ENCODE measurements at places on chromosomes 2 and 18.

DNA sequence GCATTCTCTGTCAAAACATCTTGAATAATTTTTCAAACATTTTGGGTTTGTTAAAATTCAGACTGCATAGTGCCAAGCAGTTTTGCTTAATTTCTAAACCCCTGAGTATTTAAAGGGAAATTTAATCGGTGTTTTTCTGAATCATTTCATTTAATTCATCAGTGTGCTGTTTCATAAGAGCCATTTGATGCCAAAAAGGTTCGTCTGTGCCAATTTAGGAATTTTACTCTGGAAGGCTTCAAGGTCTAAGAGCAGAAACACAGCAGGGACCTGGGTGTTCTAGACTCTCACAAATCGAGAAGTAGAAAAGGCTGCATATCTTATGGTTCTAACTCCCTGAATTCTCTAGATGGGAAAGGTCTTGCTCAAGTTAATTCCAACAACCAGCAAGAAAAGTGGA is 311.9 kb upstream of the NT5C1B start:
- no peak for DNase-seq

GRCh38 chr2:230942920-230943896 is 18.2 kb upstream of the GPR55 start:
- peak; percentile 70 for DNase-seq

- no peak for DNase-seq
Observed at GRCh38 chr18:46542545-46542944, 114.5 kb downstream of the LOXHD1 start.

- no peak for DNase-seq
Observed at GRCh38 chr2:229090225-229090624, 180.9 kb downstream of the PID1 start.

DNA sequence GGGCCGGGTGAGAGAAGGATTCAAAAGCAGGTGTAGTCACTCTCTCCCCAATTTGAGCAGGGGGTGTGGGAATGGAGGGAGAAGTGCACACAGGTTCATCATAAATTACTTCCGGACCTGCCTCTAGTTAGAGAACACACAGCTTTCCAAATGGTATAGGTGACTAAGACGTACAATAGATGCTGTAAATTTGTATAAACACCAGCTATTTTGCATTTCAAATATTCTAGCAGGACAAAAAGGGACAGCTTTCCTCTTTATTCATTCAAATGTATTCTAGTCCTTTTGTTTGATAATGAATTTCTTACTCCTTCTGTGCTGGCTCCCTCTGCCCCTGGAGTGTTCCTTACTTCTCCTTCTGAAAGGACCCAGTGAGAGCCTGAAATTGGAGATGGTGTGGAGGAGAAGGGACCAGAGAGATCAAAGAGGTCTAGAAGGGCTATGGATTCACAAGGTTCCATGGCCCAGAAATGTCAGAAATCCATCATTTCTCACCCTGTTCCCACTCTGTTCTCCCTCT is 53.2 kb upstream of the SH3BP4 start:
- DNase-seq, result no peak

GRCh38 chr2:60867848-60868247 is 13.5 kb upstream of the REL start:
- peak; percentile 49 for DNase-seq

DNA sequence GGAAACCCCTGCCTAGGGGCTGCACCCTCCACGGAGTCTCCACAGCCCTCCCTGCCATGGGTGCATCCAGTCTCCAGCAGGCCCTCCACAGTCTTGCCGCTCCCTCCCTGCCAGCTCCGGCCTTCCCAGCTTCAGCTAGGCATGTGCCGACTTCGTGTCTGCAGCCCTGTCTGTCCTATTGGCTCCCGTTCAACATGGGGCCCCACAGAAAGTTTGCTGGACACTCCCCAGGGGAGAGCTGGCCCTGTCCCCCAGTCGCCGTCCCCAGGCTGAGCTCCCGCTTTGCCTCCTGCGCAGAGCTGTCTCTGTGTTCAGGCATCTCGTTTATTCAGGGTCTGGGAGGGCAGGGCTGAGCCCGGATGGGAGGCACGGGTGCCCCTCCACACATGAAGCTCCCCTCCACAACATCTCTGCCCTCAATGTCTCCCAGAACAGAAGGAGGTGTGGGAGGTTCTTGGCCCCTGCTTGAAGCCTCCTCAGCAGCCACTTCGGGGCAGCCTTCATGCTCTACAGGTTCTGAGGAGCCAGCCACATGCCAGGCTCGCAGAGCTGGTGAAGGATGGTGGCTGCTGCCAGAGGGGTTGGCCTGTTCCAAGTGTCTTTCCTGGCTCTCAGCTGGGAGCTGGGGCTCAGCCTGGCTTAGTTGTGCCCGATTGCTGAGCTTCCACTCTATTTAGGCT is 120.1 kb upstream of the PXDN start:
- DNase-seq, result no peak

- DNase-seq, result no peak
Observed at GRCh38 chr18:25563346-25563745, 211.4 kb upstream of the ZNF521 start.

- DNase-seq, result no peak
Observed at GRCh38 chr2:201964631-201965206, 68.9 kb upstream of the FZD7 start.

DNA sequence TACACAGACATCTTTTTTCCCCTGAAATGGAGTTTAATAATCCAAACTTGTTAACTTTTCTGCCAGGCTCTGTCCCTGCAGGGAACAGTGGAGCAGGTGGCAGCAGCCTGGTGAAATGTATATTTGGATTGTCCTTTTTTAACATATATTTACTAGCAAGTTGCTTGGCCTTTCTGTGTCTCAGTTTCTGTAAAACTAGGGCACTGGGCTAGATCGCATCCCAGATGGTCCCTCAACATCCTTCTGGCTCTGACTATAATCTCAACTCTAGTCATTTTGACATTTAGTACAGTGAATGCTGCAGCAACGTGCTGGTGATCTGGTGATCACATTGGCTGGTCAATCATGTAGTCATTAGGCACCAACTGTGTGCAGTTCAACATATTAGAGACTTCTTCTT is 80.4 kb downstream of the LBH start:
- no peak for DNase-seq

DNA sequence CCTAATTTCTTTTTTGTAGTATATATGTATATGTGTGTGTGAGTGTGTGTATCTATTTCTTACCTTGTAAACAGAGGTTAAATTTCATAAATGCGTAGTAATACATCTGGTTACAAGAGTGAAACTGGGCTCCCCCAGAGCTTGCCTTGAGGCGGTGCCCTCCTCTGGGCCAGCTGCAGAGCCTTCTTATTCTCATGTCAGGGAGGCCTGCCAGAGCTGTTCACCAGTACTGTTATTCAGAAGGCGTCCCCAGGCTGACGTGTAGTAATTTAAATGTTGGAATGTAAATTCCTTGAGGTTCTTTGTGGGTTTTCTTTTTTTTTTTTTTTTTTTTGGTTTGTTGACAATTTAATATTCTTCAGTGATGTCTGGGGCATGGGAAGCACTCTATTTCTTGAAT is 11.2 kb downstream of the COPS8 start:
- no peak for DNase-seq

DNA sequence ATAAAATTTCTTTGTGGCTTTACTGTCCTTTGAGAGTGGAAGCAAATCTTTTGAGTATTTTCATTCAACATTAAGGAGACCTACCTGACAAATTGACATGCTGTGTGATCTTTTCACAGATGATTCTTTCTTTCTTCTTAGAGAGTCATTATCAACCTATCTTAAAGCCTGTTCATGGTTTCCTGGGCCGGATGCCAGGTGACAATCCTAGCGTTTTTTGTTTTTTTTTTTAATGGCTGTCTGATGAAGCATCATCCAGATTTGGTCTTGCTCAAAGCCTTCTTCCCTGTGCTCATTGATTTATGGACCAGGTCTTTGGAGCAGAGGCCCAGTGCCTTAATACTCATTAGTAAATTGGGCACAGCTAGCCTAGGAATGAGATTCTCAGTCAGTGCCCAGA is 9.8 kb upstream of the MGAT5 start:
- DNase-seq, result no peak

- peak; percentile 4 for DNase-seq
Observed at GRCh38 chr2:117232305-117232704, 582.2 kb upstream of the DDX18 start.

GRCh38 chr18:13474336-13474735 is 252.0 kb downstream of the FAM210A start:
- no peak for DNase-seq

GRCh38 chr18:40407909-40408308 is 1547.1 kb upstream of the PIK3C3 start:
- DNase-seq, result peak; percentile 28

DNA sequence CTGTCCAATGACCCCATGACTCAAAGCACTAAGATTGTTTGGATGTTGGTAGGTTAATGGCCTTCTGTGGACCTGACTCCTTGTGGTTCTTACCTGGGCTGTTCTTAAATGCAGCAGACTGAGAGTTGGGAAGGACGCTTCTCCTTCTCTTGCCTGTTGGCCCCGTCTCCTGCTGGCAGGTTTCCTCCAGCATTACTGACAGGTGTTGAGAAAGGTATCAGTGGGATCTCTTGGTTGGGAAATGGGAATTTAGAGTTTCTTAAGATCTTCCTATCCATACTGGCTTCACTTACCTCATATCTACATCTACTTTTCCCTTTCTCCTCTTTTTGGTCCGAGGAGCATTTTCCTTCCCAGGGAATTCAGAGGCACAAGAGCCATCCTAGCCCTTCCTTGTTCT is 57.9 kb downstream of the TET3 start:
- DNase-seq, result no peak

DNA sequence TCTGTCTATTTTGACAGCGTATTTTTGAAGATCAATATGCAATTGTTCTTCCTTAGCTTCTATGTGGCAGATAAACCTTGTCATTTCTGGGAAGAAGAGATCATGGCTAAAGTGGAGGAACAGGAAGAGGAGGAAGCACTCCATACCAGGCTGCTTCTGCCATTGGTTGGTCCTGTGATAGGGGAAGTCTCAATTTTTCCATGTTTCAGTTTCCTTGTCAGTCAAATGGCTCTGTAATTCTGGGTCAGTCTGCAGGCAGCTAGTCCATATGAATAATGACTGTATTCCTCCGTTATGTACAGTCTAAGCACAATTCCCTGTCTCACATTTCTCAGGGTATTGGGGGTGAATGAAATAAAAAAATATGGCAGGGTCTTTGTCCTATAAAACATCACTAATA is 277.6 kb upstream of the CXCR4 start:
- no peak for DNase-seq

- DNase-seq, result no peak
Observed at GRCh38 chr2:9990736-9991135, 39.2 kb downstream of the GRHL1 start.

- DNase-seq, result peak; percentile 67
Observed at GRCh38 chr18:37564711-37565100, 892 bp downstream of the CELF4 start.

DNA sequence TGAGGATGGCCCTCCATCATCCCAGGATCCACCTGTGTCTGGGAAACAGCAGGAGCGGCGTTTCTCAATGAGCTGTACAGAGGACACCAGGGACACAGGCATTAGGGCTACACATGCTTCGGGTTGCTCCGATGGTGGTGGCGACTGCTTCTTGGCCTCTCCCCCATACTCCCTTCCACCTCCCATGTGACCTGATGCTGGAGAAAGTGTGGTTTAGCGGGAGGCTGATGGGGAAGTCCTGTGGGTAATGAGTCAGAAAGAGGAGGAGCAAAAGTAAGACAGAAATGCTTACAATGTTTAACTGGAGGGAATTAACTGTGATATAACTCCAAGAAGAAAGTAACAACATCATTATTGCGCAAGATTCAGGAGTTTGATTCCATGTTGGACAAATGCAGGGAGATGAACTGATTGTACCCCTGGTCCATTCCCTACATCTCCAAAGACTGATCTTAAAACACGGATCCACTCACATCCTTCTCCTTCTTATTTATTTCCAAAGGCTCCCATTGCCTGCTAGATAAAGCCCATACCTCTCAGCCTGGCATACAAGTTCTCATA is 186.6 kb downstream of the NRP2 start:
- no peak for DNase-seq

DNA sequence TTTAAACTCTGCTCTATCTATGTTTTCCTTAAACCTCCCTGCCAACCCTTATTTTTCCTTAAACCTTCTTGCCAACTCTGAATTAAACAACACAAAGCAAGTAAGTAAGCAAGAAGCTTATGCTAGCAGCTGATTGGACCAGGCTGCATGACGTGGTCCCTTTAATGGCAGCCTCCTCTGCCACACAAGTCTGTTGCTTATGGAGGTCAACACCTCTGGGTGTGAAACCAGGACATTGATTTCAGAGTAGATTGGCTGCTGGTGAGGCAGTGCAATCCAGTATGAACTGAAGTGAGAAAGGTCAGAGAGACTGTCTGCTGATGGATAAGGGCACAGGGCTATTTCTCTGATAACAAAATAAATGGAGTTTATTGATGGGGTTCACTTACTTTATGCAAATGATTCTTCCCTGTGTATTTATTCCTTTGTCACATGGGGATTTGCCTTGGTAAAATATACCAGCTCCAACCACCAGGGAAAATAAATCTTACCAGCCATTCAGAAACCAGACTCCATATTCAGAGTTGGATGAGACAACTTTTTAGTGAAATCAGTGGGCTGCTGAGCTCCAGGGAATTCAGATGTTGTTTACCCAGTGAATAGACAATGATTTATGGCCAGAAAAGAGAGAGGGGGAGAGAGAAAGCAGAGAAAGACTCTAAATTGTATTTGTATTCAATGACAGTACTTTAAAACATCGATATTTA is 112.2 kb upstream of the NCKAP5 start:
- DNase-seq, result no peak

- no peak for DNase-seq
Observed at GRCh38 chr2:118835746-118836410, 11.6 kb downstream of the EN1 start.

- DNase-seq, result no peak
Observed at GRCh38 chr18:3402982-3403451, 47.0 kb upstream of the TGIF1 start.

- DNase-seq, result peak; percentile 55
Observed at GRCh38 chr2:134540990-134541389, 177.8 kb downstream of the TMEM163 start.

- no peak for DNase-seq
Observed at GRCh38 chr2:33126552-33126951, 179.8 kb downstream of the LTBP1 start.

GRCh38 chr2:152411154-152411553 is 76.2 kb downstream of the FMNL2 start:
- DNase-seq, result no peak

DNA sequence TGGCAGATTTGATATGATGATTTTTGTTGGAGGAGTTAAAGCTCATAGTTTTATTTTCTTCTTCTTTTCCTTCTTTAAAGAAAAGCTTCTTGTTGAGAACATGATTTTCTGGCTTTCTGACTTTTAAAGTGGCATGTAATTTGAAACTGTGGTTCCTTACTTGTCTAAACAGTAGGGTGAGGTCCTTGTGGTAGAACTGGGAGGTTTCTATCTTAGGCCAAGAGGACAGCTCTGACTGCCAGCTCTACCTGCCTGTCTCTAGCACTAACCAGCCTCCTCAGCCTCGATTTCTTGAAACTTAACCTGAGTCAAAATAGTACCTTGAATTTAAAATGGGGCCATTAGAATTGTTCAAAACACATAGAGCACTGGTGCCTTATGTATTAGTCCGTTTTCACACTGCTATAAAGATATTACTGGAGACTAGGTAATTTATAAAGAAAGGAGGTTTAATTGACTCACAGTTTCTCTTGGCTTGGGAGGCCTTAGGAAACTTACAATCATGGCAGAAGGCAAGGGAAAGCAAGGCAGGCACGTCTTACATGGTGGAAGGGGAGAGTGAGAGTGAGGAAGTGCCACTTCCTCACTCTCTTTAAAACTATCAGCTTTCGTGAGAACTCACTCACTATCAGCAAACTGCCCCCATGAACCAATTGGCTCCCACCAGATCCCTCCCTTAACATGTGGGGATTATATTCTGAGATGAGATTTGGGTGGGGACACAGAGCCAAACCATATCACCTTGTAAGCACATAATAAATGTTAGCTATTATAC is 119.0 kb downstream of the CERS6 start:
- no peak for DNase-seq

GRCh38 chr2:173021939-173022371 is 53.7 kb upstream of the MAP3K20 start:
- no peak for DNase-seq
